NB4 (cell line): ENCODE measurements at places on chromosomes 7 and 10.
A peak's percentile ranks its signal among the peaks of the same experiment; 100 is the strongest.

DNA sequence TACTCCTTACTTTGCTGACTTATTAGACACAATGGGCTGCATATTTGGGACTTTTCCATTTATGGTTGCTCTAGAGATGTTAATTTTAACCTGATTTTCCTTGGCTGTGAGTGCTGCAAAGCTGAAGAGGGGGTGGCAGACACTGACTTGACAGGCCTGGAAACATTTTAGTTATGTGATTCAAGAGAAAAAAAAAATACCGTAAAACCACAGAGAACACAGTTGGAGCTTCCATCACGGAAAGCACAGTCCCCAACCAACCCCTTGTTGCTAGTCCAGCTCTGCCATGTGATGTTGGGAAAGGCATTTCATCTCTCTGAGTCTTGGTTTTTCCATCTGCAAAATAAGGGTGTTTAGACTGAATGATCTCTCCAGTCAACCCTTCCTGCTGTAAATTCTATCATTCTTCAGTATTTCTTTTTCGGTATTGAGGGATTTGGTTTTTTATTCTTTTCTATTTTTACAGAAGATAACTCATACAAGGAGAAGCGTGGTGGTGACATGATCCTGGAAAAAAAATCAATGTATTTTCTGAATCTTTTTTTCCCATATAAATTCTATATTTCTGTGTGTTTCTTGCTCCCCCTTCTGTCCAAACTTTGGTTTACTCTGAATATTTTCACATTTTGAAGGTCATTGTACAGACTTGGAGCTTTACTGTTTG lies 246.1 kb downstream of the REEP3 start:
- peak; percentile 28 for DNase-seq

GRCh38 chr10:119022846-119023552 lies 6.5 kb upstream of the NANOS1 start:
- no peak for DNase-seq

- no peak for DNase-seq
These were observed 985 bp upstream of the CYTH3 start for GRCh38 chr7:6273380-6273837.

DNA sequence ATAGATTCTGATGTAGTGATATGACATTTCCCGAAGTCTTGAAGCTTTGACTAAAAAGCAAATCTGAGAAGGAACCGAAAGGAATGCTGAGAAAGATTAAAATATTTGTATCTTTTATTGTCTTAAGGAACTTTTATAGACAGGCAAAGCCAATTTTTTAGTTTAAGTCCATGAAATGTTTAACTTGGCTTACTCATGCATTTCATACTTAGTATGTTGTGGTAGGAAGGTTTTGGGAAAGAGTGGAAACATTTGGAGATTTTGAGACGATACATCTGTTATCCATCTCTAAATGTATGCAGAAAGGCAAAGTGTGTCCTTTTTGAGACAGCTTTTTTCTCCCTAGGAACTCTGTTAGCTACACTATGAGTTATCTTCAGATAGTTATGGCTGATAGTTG lies 10.1 kb downstream of the TBC1D12 start:
- DNase-seq: no peak

- peak; percentile 95 for DNase-seq
These were observed at the start of gene GSTO1 for GRCh38 chr10:104254493-104255310. TSS of gene GSTO1 (plus strand) at chr10:104254892. CDS start at chr10:104254929, 37 bp downstream.
